A549 treated with Hydrocortisone at 1 μM for 4 hours (cell line): ENCODE measurements at places on chromosomes 7 and 10. TPM values are rescaled to one million over a fixed set of nuclear protein-coding genes. Genes with fewer than 3 reads are reported as not detected.

Gene TRPV6
- not detected in 5 replicates for total RNA-seq

Gene SMKR1
- 7.0 to 11.1 TPM (median 10.4 TPM) in 5 replicates for total RNA-seq

Gene HYAL4
- not detected in 5 replicates for total RNA-seq

Gene POLR1F
- total RNA-seq: 12.5 to 16.6 TPM (median 15.4 TPM) in 5 replicates

Gene WBP1L
- total RNA-seq: 23.6 to 29.5 TPM (median 26.9 TPM) in 5 replicates

Gene EVX1
- 0.07 to 0.22 TPM (median 0.13 TPM) in 5 replicates for total RNA-seq

Gene PRSS37
- not detected in 5 replicates for total RNA-seq

Gene SLC39A12
- not detected in 5 replicates for total RNA-seq

Gene GARIN1A
- total RNA-seq: 0.38 to 0.72 TPM (median 0.60 TPM) in 5 replicates

Gene UTF1
- 0.10 TPM in 1 of 5 replicates, not detected in the others for total RNA-seq

Gene NYAP1
- total RNA-seq: 3.0 to 7.0 TPM (median 5.1 TPM) in 5 replicates

Gene ENTPD1
- total RNA-seq: 0.03 to 0.37 TPM in 2 of 5 replicates, not detected in the others

Gene TBXAS1
- 13.2 to 15.9 TPM (median 14.8 TPM) in 5 replicates for total RNA-seq

Gene RTKN2
- 0.84 to 0.93 TPM (median 0.91 TPM) in 5 replicates for total RNA-seq

Gene NPC1L1
- 0.05 to 0.11 TPM (median 0.08 TPM) in 5 replicates for total RNA-seq

Gene PTPN20
- 2.9 to 5.1 TPM (median 4.1 TPM) in 5 replicates for total RNA-seq

Gene ARMS2
- not detected in 5 replicates for total RNA-seq

Gene OPN1SW
- not detected in 5 replicates for total RNA-seq

Gene BTBD16
- total RNA-seq: 0.44 to 0.62 TPM (median 0.55 TPM) in 5 replicates

Gene SUV39H2
- 17.2 to 21.0 TPM (median 20.3 TPM) in 5 replicates for total RNA-seq

Gene ABCC2
- 111 to 137 TPM (median 117 TPM) in 5 replicates for total RNA-seq

Gene BICC1
- total RNA-seq: 14.6 to 25.3 TPM (median 17.1 TPM) in 5 replicates

Gene ASB13
- 20.5 to 26.8 TPM (median 22.4 TPM) in 5 replicates for total RNA-seq

Gene IL2RA
- total RNA-seq: not detected in 5 replicates

Gene CSTF2T
- total RNA-seq: 15.8 to 20.2 TPM (median 16.4 TPM) in 5 replicates

Gene LRRC18
- not detected in 5 replicates for total RNA-seq

Gene NODAL
- total RNA-seq: not detected in 5 replicates

Gene COBL
- 4.0 to 4.8 TPM (median 4.4 TPM) in 5 replicates for total RNA-seq

Gene CC2D2B
- 0.21 to 0.28 TPM in 2 of 5 replicates, not detected in the others for total RNA-seq

Gene EBLN1
- total RNA-seq: not detected in 5 replicates

Gene WIPF3
- 0.43 to 0.59 TPM (median 0.51 TPM) in 5 replicates for total RNA-seq

Gene AKR1E2
- 6.3 to 7.3 TPM (median 7.0 TPM) in 5 replicates for total RNA-seq

Gene PRKAR2B
- 2.2 to 3.4 TPM (median 2.8 TPM) in 5 replicates for total RNA-seq

Gene SAP25
- total RNA-seq: 0.18 to 0.85 TPM (median 0.21 TPM) in 4 of 5 replicates, not detected in the other

Gene TUBB8
- 0.06 to 0.22 TPM (median 0.15 TPM) in 3 of 5 replicates, not detected in the others for total RNA-seq

Gene CLCN1
- total RNA-seq: 0.03 to 0.07 TPM (median 0.03 TPM) in 3 of 5 replicates, not detected in the others

Gene GIMAP6
- total RNA-seq: not detected in 5 replicates

Gene ITGA8
- not detected in 5 replicates for total RNA-seq

Gene MCU
- 22.5 to 34.2 TPM (median 27.5 TPM) in 5 replicates for total RNA-seq

Gene SMARCD3
- 8.3 to 9.9 TPM (median 9.7 TPM) in 5 replicates for total RNA-seq

Gene ASB10
- not detected in 5 replicates for total RNA-seq

Gene SEMA3A
- 3.9 to 6.8 TPM (median 4.5 TPM) in 5 replicates for total RNA-seq

Gene FAM25G
- total RNA-seq: 0.85 to 1.5 TPM (median 1.1 TPM) in 3 of 5 replicates, not detected in the others

Gene LEP
- not detected in 5 replicates for total RNA-seq

Gene SOSTDC1
- total RNA-seq: not detected in 5 replicates

Gene SPACDR
- total RNA-seq: 0.53 to 1.3 TPM (median 0.88 TPM) in 5 replicates

Gene PLEKHS1
- 0.06 to 0.09 TPM (median 0.07 TPM) in 4 of 5 replicates, not detected in the other for total RNA-seq

Gene C10orf95
- 0.09 to 0.20 TPM (median 0.14 TPM) in 5 replicates for total RNA-seq

Gene PRPF18
- total RNA-seq: 17.5 to 25.8 TPM (median 18.9 TPM) in 5 replicates
